A549 treated with CORT108297 at 1 μM for 4 hours (cell line): ENCODE measurements at places on chromosomes 16 and 17. TPM values are rescaled to one million over a fixed set of nuclear protein-coding genes. Genes with fewer than 3 reads are reported as not detected.

Gene SHMT1
- total RNA-seq: 39.0 to 48.9 TPM (median 45.2 TPM) in 5 replicates

Gene TNFRSF13B
- not detected in 5 replicates for total RNA-seq

Gene SMG6
- total RNA-seq: 22.8 to 26.8 TPM (median 25.2 TPM) in 5 replicates

Gene CLDN6
- total RNA-seq: 0.30 to 0.53 TPM (median 0.35 TPM) in 5 replicates

Gene HEATR9
- not detected in 5 replicates for total RNA-seq

Gene IL21R
- 0.03 TPM in 1 of 5 replicates, not detected in the others for total RNA-seq

Gene STH
- total RNA-seq: not detected in 5 replicates

Gene TMEM98
- 43.5 to 50.7 TPM (median 48.0 TPM) in 5 replicates for total RNA-seq

Gene SEC14L5
- 0.01 to 0.04 TPM (median 0.03 TPM) in 5 replicates for total RNA-seq

Gene DBNDD1
- 47.3 to 65.3 TPM (median 63.9 TPM) in 5 replicates for total RNA-seq

Gene TPSD1
- not detected in 5 replicates for total RNA-seq

Gene INCA1
- 1.3 to 1.7 TPM (median 1.4 TPM) in 5 replicates for total RNA-seq

Gene CSNK2A2
- total RNA-seq: 49.8 to 67.3 TPM (median 51.6 TPM) in 5 replicates

Gene CHD9NB
- total RNA-seq: 0.80 to 1.4 TPM (median 1.3 TPM) in 5 replicates
